Neural crest cell (in vitro differentiated cells): ENCODE measurements at places on chromosomes 7 and 10.

DNA sequence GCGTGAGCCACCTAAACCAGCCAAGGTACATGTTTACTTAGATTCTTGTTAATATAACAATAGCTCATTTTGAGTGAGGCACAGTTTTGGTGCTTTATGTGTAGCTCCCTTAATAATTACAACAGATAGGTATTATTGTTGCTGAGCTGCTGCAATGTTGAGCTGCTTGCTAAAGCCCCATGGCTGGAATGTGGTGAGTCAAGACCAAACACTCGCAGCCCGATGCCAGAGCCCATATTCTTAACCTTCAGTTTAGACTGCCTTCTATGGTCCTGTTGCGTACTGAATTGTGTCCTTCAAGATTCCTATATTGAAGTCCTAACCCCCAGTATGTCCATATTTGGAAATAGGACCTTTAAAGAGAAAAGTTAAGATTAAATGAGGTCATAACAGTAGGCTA, 407.1 kb downstream of the NEBL start:
- DNase-seq = no peak

DNA sequence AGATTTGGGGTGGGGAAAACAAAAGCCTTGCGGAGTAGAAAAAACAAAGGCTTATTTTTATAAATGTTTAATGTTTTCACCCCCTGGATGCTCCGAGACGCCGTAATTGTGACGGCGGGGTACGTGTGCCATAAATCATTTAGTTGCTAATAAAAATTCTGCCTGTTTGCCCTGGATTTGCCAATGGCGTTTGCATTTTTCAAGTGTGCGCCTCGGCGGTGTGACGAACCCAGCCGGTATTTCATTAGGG, 2.5 kb upstream of the TNRC18 start:
- DNase-seq = no peak

DNA sequence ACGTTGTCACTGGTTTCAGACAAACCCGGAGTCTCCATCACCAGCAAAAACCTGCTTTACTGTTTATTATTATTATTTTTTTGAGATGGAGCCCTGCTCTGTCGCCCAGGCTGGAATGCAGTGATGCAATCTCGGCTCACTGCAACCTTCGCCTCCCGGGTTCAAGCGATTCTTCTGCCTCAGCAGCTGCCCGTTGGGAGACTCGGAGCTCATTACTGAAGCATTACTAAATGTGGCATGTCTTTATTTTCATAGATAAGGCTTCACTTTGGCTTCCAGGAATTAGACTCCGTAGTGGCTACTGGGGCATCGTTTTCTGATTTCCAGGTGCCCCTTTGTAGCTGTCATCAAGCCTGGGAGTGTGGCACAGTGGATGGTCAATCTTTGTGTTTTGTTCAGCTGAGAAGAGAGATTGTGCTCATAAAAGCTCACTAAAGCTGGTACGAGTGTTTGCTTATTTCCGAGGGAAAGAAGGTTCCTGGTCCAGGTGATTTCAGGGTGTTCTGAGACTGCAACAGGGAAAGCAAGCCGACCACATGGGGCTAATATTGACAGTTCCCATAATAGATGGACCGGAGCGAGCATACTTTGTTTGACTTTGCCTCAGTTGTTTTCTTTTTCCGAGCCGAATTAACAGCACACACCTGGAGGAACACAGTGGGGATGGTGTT, 163.1 kb downstream of the CAMK1D start:
- DNase-seq = no peak

GRCh38 chr7:11726794-11727155, 105.2 kb downstream of the THSD7A start:
- DNase-seq = no peak

GRCh38 chr10:116126954-116127695, 145.9 kb downstream of the GFRA1 start:
- DNase-seq = no peak

GRCh38 chr10:67302701-67303100, 376.9 kb downstream of the LRRTM3 start:
- DNase-seq = no peak

DNA sequence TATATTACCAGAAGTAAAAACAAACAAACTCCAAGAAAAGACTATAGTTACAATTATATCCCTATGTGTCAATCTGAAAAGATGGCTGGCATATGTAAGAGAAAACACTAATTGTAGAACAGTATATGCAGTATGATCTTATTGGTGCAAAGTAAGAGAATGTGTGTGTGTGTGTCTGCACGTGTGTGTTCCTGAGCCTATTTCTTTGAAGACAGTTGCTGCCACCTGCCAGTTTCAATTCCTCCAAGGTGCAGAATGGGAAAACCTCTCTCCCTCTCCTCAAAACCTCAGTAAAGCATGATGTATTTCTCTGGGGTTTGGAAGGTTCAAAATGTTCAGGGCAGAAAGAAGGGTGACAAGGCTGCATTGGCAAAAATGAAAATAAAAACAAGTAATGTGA, 8.8 kb upstream of the SFTPA1 start:
- no peak for DNase-seq

DNA sequence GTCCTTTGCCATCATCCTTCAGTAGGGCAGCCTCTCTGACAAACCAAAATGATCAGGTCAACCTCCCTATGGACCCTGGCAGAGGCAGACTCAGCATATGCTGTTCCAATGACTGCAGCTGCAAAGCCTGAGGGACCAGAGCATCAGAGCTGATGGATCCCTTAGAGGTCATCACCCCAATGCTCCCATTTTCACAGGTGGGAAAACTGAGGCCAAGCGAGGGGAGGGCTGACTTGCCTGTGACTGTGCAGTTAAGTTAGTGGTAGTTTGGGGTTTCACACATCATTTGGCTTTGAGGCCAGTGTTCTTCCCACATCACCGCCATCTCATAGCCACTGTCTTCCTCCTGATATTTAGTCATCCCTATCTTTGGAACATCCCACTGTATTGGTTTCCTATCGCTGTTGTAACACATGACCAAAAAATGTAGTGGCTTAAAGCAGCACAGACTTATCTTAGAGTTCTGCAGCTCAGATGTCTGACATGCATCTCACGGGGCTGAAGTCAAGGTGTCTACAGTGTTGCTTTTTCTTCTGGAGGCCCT, 69.3 kb upstream of the PDZD8 start:
- DNase-seq = no peak

DNA sequence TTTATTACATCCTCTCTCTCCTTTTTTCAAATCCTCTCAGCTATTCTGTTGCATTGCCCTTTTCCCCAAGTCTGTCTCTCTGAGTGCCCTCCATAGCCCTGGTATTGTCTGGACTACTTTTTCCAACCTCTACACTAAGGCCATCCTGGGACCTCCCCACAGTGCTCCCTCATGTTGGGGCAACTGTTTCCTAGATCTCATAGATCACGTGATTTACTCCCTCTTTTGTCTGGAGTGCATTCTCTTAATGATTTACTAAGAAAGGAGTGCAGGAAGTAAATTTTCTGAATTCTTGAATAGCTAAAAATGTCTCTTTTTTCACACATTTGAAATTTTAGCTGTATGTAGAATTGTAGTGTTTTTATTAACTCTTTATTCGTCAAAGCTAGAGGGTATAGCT, 217.0 kb downstream of the PAXIP1 start:
- no peak for DNase-seq

DNA sequence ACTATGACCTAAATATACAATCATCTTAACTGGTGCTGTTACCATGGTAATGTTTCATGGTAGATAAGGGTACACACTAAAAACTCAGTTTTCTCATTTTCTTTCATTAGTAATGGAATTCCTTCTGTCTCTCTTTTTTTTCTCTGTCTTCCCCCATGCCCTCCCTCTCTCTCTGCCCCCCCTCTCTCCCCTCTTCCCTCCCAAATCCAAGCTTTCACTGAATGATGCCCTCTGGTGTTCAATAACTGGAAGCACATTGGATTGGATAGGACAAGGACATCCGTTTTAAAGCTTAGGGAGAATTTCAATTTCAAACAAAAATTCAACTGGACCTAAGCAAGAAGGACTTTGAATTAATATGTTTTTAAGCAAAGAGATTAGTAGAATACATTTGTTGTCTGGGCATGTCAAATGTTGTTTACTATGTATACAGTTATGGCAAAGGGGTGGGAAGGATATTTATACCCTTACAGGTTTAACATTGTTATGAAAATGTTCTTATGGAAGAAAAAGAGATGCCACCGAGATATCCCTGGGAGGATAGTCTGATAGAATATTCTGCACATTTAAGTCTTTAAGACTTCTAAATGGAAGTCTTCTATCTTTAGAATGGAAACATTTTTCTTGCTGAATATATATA, 6.1 kb downstream of the CHRM2 start:
- DNase-seq = no peak

DNA sequence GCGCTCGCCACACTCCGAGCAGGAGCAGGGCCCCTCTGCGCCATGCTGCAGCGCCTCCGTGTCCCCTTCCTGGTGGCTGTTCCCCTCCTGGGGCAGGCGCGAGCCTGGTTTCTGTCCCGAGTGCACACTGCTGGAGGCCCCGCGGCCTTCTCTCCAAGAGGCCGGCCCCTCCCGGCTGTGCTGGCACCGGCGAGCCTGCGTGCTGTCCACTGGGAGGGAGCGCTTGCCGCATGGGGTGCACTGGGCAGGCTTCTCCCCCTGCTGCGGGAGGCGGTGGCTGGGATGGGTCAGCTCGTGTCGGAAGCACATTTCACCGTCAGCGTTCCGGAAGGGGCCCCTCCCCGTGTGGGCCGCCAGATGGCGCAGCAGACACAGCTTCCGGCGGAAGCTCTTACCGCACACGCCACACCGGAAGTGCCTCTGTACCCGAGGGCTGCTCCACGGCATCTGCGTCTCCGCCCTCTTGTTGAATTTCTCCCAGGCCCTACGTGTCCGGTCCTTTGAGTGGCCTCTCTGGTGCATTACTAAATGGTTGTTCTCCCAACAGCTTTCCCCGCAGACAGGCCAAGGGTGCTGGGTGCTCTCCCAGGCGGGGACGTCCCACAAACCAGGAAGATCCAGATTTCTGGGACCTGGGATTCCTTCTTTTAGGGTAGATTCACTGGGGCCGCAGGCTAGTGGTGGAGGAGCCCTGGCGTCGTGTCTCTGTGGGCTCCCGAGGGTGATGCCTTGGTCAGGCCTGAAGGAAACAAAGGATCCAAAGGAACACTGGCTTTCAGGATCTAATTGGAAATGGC, 18.7 kb downstream of the ZNF786 start:
- DNase-seq = peak; percentile 18

DNA sequence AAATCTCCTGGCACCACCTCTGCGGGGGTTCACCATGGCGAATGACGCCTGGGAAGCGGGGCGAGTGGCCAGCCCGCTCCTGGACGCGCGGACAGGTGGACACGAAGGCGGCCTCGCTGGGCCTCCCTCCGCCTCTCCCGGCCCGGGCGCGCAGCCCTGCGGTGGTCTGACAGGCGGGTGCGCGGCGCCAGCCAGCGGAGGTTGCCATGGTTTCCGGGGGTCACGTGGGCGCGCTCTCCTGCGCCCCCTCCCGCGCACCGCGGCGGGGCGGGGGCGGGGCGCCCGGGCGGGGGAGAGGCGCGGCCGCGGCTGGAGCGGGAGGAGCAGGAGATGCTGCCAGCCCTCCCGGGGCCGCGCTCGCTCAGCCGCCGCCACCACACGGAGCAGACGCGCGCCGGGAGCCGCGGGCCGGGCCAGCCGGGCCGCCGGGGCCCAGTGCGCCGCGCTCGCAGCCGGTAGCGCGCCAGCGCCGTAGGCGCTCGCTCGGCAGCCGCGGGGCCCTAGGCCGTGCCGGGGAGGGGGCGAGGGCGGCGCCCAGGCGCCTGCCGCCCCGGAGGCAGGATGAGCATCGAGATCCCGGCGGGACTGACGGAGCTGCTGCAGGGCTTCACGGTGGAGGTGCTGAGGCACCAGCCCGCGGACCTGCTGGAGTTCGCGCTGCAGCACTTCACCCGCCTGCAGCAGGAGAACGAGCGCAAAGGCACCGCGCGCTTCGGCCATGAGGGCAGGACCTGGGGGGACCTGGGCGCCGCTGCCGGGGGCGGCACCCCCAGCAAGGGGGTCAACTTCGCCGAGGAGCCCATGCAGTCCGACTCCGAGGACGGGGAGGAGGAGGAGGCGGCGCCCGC, at the start of gene PRKAR2B:
Gene PRKAR2B, plus strand, starts transcription at position 359 of the 848 bp plus-strand sequence. Its CDS starts 203 bp downstream, at position 562.
- DNase-seq = peak; percentile 75

DNA sequence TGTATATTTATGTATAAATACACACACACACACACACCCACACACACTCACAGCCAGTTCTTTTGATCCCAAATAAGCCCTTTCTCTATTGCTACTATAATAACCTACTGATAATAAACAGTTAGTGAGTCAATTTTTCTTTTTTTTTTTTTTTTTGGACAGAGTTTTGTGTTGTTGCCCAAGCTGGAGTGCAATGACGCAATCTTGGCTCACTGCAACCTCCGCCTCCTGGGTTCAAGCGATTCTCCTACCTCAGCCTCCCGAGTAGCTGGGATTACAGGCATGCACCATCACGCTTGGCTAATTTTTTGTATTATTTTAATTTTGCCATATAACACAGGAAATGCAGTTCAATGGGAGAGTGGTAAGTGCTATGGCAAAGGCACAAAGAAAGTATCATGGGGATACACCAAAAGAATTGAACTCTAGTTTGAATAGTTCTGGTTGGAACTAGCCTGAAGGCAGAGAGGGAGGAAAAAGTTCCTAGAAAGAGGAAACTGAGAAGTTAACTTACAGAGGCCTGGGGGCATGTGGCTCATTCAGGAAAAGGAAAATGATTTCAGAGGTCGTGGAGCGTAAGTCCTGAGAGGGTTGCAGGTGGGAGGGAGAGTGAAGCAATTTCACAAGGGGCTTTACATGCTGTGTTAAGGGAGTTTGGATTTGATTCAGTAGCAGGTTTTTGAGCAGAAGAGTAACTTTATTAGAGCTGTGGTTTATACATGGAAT, 44.4 kb upstream of the JCAD start:
- DNase-seq = no peak

- DNase-seq = no peak
Observed at GRCh38 chr7:11208883-11209465, 235.3 kb downstream of the PHF14 start.

DNA sequence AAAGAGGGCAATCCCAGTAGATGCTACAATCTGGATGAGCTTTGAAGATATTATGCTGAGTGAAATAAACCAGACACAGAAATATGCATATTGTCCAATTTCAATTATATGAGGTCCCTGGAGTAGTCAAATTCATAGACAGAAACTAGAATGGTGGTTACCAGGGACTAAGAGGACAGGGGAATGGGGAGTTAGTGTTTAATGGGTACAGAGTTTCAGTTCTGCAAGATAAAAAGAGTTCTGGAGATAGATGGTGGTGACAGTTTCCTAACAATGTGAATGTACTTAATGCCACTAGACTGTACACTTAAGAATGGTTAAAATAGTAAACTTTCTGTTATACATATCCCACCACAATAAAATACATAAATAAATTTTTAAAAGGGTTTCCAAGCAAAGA, 236.6 kb downstream of the ELMO1 start:
- DNase-seq = no peak

- DNase-seq = no peak
Observed at GRCh38 chr10:24120646-24121045, 88.3 kb upstream of the KIAA1217 start.

- DNase-seq = no peak
Observed at GRCh38 chr10:17427201-17427600, 27.2 kb downstream of the ST8SIA6 start.

GRCh38 chr7:117872561-117873309, 506 bp downstream of the CTTNBP2 start:
- peak; percentile 20 for DNase-seq
